ENCODE measurements at places on chromosomes 4 and X. TPM values are rescaled to one million over a fixed set of nuclear protein-coding genes. Genes with fewer than 3 reads are reported as not detected.

The MAGED4 gene
- total RNA-seq: 0.86 TPM

The PRDM8 gene
- 7.1 TPM for total RNA-seq

The HS3ST1 gene
- total RNA-seq: not detected

The MTNR1A gene
- not detected for total RNA-seq

The ZCCHC18 gene
- total RNA-seq: 3.6 TPM

The NPFFR2 gene
- total RNA-seq: not detected

The AWAT2 gene
- total RNA-seq: not detected

The SPATA4 gene
- not detected for total RNA-seq

The KIAA1210 gene
- total RNA-seq: not detected

Measured in activated CD8-positive, alpha-beta memory T cell treated with anti-CD3 and anti-CD28 coated beads for 36 hours (primary cell).